ENCODE measurements at places on chromosomes 11 and 22. TPM values are rescaled to one million over a fixed set of nuclear protein-coding genes. Genes with fewer than 3 reads are reported as not detected.

GRCh38 chr11:131957201-131957600, 586.8 kb downstream of the NTM start:
- no peaks in the 10 kb centered on the region for H3K4me1 ChIP-seq
- H3K27ac ChIP-seq, result no peak overlapping the region
- H3K27me3 ChIP-seq, result no peaks in the 10 kb centered on the region

TP53I11 gene
- 0.81 TPM for total RNA-seq

GRCh38 chr11:1560002-1560648, 11.9 kb downstream of the DUSP8 start:
- no peaks in the 10 kb centered on the region for H3K4me1 ChIP-seq
- no peak overlapping the region for H3K27ac ChIP-seq
- no peak overlapping the region for H3K4me3 ChIP-seq
- H3K36me3 ChIP-seq, result no peaks in the 10 kb centered on the region
- no peak for DNase-seq

- no peaks in the 10 kb centered on the region for H3K27me3 ChIP-seq
- H3K36me3 ChIP-seq, result no peaks in the 10 kb centered on the region
- H3K4me1 ChIP-seq, result no peaks in the 10 kb centered on the region
- DNase-seq, result no peak
Measured at GRCh38 chr22:48504519-48505140, 1323.0 kb downstream of the BRD1 start.

INPPL1 gene
- total RNA-seq, result 128 TPM

DNA sequence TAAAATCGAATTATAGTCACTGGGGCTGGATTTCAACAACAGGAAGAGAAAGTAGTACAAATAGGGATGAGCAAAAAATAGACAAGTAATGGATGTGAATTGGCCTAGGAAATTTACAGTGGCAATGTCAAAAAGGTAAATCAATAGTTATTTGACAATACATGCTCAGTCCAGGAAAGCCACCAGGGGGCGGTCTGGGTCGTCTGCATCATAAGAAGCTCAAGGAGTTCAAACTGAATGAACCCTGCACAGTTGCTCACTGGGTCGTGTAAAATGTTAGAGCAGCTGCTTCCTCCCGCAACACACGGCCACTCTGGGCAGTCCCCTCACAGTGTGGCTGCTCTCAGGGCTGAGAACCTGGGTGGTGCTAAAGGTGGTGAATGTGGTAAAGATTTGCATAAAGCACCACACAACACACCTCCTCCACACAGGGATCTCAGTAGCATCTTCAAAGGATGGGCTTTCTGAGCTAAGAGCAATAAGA, 85.9 kb downstream of the ZNF280B start:
- DNase-seq, result peak; percentile 40
- no peak overlapping the region for H3K27ac ChIP-seq
- H3K4me1 ChIP-seq, result no peaks in the 10 kb centered on the region
- H3K36me3 ChIP-seq, result no peaks in the 10 kb centered on the region
- H3K4me3 ChIP-seq, result no peak overlapping the region

PTPRCAP gene
- total RNA-seq, result 134 TPM

DNA sequence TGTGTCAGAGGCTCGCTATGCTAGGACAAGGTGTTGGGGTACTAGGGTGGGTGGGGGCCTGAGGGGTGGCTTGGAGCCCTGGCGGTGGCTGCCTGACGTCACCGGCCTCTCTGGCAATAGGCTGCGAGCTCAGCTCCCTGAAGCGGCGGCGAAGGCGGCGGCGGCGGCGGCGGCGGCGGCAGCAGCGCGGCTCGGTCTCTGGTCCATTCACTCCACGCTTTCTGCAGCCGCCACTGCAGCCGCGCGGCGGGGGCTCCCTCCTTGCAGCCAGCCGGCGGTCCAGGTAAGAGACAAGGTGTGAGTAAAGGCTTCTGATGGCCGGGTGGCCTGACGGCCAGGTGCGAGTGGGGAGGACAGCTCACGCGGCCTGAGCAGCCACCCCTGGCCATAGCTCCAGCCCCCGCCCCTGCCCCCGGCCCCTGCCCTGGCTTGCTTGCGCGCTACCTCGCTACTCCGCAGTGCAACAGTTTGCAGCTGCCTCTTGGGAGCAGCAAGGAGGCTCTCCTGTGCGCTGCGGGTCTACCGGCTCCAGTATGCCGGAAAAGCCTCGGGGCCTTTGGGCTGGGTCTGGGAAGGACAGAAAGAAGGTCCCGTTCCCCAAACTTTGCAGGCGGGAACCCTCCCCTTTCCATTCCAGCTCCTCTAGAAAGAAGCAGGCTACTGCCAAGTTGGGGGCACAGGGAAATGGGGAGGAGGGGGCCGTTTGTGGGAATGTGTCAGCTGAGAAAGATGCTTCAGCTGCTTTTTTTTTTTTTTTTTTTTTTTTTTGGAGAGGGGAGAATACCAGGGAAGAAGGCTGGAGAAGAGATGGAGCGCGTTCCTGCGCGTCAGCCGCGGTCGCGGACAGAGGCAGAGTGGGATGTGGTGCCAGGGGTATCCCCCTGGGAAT, at the start of gene C11orf87:
TSS of gene C11orf87 (plus strand) at position 210 of the 889 bp plus-strand sequence. CDS start 1,444 bp downstream, outside the sequence.
- H3K27me3 ChIP-seq, result no peaks in the 10 kb centered on the region
- no peak within 1 kb of the TSS for H3K27ac ChIP-seq
- no peaks in the 10 kb centered on the region for H3K4me1 ChIP-seq
- no peaks in the 10 kb centered on the region for H3K36me3 ChIP-seq

- no peaks in the 10 kb centered on the region for H3K36me3 ChIP-seq
- H3K27ac ChIP-seq, result no peak overlapping the region
- H3K4me3 ChIP-seq, result no peak overlapping the region
- H3K4me1 ChIP-seq, result no peaks in the 10 kb centered on the region
- no peak for DNase-seq
Measured at GRCh38 chr11:75204012-75204674, 36.4 kb upstream of the TPBGL start.

SLC5A1 gene
- not detected for total RNA-seq

DNA sequence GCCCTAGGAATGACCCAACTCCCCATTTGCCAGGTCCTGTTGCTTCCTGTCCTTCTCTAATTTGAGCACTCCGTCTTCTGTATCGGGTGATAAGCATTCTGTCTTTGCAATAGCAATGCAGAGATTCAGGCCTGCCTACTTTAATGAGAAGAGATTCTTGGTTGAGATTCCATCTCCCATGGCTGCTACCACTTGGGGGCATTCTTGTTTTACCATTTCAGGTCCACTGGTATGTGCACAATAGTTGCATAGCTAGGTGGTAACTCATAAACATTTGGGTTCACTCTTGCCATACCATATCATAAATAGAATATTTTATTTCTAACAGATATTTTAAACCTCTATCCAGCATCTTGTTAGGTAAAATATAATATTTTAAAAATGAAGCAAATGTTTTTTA, 34.4 kb upstream of the CALCB start:
- H3K36me3 ChIP-seq, result no peaks in the 10 kb centered on the region
- no peak overlapping the region for H3K27ac ChIP-seq
- no peaks in the 10 kb centered on the region for H3K27me3 ChIP-seq
- no peak for DNase-seq
- H3K4me1 ChIP-seq, result no peaks in the 10 kb centered on the region
- H3K4me3 ChIP-seq, result no peak overlapping the region
